ENCODE measurements at places on chromosomes 12 and 14.

GRCh38 chr12:108955225-108955835 is 65.5 kb downstream of the SVOP start:
- no peak for DNase-seq

DNA sequence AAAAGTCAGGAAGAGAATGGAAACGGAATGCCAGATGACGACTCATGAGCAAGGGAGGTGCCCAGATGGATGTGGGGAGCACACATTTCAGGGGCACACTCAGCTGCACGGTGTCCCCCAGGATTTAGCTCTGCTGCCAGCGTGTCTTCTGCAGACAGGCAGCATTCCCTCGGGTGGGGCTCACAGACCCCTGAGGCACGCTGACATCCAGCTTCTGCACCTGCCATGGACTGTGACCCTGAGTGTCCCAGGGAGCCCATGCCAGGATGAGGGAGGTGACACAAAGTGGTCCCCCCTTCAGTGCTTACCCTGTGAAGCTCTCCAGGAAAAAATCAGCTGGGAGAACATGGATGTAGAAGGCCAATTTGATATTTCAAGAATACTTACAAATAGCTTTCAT is 84.2 kb downstream of the PIWIL1 start:
- DNase-seq: no peak

DNA sequence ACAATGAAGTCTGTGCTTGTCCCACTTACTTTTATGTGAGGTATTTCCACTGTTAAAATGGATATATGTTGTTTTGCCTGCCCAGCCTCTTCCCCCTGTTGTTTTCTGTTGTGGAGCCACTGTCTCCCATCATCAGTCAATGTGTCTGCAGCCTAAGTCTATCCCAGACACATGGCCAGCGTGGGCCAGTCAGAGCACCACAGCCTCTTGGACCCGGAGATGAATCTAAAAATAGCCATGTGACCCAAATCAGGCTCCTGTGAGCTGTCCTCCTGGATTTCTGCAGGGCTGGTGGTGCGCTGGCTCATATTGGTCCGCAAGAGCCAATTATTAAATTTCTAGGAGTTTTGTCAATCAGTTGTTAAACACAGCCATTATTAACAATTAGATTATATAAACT is 44.0 kb upstream of the PRICKLE1 start:
- no peak for DNase-seq

DNA sequence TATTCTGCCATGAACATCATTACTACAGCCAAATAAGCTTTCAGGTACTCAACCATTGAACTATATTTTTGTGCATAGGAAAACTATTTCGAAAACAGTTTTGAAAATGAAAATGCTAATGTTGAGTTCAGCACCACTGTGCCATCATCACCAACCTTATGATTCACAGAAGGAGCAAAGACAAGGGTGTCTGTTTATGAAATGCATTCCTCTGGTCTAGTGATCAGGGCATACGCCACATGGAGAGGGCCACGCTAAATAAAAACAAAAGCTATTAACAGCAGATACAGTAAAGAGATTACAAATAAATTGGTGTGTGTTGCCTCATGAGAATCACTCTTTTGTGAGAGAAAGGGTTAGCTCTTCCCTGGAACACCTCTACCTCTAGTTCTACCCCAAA is 43.2 kb upstream of the BMAL2 start:
- no peak for DNase-seq

- DNase-seq: no peak
Observed at GRCh38 chr12:96196781-96197180, 2.6 kb downstream of the ELK3 start.

- DNase-seq: no peak
Observed at GRCh38 chr12:114694436-114695304, 10.7 kb upstream of the TBX3 start.

- no peak for DNase-seq
Observed at GRCh38 chr12:129693731-129694130, 210.1 kb downstream of the TMEM132D start.

DNA sequence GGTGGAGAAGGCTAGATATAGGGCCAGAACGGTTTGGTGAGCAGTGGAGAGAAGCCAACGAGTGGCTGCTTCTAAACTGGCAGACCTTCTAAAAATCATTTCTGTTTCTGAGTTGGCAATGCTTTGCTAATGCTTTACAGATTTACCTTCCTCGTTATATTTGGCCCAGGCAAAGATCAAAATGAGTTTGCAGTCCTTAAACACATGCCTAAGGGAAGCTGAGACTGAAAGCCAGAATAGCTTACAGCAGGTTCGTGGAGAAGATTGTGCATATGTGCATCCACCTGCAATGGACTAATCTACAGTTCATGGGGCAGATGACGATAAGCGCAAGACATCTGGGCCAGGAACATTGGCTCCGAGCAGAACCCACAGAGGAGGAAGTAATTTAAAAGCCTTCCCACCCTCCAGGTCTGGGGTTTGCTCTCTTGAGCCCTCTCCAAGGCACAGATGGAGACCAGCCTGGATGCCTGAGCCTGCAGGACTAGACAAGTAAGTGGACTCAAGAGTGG is 99.4 kb downstream of the NINJ2 start:
- no peak for DNase-seq
